ENCODE measurements at places on chromosomes 2 and 18. TPM values are rescaled to one million over a fixed set of nuclear protein-coding genes. Genes with fewer than 3 reads are reported as not detected.

SIX3 gene
- 0.49 TPM for total RNA-seq

FNDC4 gene
- total RNA-seq, result 47.9 TPM

CHPF gene
- total RNA-seq, result 32.5 TPM

MFSD6 gene
- 33.4 TPM for total RNA-seq

UGT1A1 gene
- not detected for total RNA-seq

TSPYL6 gene
- total RNA-seq, result under 0.01 TPM

NCKAP5 gene
- total RNA-seq, result 9.3 TPM

PCGF1 gene
- total RNA-seq, result 4.9 TPM

RTN4 gene
- 578 TPM for total RNA-seq

PAX8 gene
- not detected for total RNA-seq

PSMA8 gene
- not detected for total RNA-seq

OBSL1 gene
- total RNA-seq, result 48.4 TPM

MATN3 gene
- total RNA-seq, result 2.0 TPM

ACMSD gene
- total RNA-seq, result not detected

FSHR gene
- not detected for total RNA-seq

TMEM247 gene
- total RNA-seq, result not detected

SPDYA gene
- total RNA-seq, result 1.5 TPM

Measured in temporal lobe (tissue), 4 donors.